Sigmoid colon (tissue), 7 donors: ENCODE measurements at places on chromosomes 1 and 21. TPM values are rescaled to one million over a fixed set of nuclear protein-coding genes. Genes with fewer than 3 reads are reported as not detected.

The OR10Z1 gene
- total RNA-seq: not detected

The PGBD5 gene
- total RNA-seq: 0.16 TPM

The PIP5K1A gene
- total RNA-seq: 40.2 TPM

The B3GALT5 gene
- total RNA-seq: 0.36 TPM

The TNFRSF4 gene
- total RNA-seq: 1.8 TPM

The LRRC71 gene
- total RNA-seq: not detected

The FCRL2 gene
- not detected for total RNA-seq

The NPPB gene
- not detected for total RNA-seq

The TRIM62 gene
- total RNA-seq: 5.2 TPM

The LRRC53 gene
- not detected for total RNA-seq
